ENCODE measurements at places on chromosomes 3 and 15.

- DNase-seq: no peak
Measured at GRCh38 chr15:98953968-98954367, 53.6 kb downstream of the PGPEP1L start.

- no peak for DNase-seq
Measured at GRCh38 chr15:99248000-99248715, 1.2 kb downstream of the TTC23 start.

DNA sequence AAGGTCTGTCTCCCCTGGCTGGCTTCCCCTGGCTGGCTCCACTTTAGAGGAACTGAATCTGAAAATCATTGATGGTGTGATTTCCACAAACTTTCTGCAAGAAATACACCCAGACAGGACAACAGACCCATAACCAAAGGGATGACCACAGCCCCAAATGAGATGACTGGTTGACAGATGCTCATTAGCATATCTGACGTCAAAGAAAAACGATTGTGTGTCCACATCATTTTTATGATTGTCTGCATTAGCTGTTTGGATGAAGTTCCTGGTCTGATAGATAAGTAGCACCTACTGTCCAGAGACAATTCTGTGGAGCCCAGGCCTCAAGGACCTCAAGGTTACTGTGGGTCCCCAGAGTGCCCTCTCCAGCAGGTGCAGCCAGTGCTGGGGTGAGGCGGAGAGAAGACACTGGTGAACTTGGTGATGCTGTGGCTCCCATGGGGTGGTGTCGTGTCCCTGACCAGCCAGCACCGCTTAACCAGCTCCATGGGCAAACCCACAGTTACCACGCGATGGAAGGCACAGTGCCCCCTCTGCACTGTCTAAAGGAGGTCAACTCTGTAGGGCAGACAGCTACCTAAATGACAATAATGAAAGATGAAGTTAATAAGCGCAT, 127.4 kb downstream of the NSMCE3 start:
- no peak for DNase-seq

DNA sequence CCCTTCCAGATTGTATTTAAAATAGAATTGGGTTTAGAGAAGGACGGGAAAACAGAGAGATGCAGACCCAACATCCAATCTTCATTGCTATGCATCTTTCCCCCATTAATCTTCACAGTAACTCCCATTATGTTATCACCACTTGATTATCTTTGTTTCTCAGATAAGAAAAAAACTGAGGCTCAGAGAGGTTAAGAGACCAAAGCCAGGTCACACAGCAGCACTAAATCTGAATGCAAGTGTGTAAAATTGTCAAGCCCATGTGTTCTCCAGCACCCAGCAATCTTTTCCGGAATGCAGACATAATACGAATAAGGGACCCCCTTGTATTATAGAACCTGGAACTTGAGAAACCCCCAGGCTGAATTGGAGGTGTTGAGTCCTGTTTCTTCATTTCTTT, 80.5 kb upstream of the TRIM42 start:
- DNase-seq: no peak

DNA sequence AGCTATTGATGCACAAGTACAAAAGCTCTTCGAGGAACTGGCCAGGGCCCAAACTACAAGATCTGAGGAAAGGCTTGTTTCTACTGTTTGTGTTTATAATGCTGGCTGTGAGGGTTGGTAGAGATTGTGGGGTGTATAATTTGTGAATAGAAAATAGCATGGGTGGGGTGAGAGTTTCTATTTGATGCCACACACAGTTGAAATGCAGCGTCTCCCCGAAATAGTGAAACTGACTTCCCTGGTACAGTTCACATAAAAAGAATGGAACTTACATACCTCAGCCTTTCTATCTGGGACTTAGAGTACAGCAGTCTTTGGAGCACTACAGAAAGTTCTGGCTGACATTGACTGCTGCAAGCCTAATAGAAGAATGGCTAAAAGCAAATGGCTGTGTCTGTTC, 91.3 kb downstream of the DTWD1 start:
- no peak for DNase-seq

DNA sequence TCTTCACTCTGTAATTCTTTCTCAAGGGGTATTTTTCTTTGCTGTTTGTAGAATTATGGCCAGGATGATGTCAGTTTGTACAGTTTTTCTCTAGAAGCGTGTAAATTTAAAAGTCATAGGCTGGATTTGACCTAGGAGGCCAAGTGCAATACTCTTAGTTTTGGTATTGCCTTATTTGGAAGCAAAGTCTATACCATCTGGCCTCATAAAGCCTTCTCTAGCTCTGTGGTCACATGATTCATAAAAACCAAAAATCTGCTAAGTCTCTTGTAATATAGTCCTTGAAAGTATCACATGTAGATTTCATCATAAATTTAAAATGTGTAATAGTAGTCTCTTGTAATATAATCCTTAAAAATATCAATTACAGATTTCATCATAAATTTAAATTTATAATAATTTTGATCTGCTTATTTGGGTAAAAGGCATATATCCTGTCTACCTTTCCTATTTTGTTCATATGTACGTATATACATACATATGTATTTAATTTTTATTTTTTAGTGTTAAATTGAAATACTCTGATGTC, 25.6 kb downstream of the TEX9 start:
- DNase-seq: no peak

DNA sequence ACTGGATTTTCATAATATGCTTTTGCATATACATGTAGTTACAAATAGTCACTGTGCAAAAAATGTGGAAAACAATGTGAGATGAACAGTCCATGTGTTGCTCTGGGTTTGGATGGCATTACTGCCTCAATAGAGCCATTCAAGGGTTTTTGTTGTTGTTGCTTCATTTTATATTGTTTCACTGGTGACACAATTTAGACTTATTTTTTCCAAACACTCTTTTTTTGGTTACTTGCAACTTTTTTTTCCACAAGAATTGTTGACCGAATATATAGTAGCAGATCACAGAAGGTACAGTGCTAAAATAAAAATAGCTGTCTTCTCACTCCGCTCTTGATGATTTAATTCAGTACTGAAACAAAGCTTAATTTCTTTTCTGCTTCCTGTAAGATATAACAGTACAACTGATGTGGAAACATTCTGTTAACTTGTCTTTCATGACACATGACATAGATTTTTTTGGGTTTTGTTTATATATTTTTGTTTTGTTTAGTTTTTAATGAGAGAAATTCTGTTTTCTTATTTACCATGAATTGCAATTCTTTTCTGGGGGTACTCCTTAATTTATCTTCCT, 618.6 kb downstream of the NAALADL2 start:
- DNase-seq: no peak

- peak; percentile 74 for DNase-seq
Measured at GRCh38 chr3:151227807-151228665, 25.0 kb upstream of the GPR171 start.

DNA sequence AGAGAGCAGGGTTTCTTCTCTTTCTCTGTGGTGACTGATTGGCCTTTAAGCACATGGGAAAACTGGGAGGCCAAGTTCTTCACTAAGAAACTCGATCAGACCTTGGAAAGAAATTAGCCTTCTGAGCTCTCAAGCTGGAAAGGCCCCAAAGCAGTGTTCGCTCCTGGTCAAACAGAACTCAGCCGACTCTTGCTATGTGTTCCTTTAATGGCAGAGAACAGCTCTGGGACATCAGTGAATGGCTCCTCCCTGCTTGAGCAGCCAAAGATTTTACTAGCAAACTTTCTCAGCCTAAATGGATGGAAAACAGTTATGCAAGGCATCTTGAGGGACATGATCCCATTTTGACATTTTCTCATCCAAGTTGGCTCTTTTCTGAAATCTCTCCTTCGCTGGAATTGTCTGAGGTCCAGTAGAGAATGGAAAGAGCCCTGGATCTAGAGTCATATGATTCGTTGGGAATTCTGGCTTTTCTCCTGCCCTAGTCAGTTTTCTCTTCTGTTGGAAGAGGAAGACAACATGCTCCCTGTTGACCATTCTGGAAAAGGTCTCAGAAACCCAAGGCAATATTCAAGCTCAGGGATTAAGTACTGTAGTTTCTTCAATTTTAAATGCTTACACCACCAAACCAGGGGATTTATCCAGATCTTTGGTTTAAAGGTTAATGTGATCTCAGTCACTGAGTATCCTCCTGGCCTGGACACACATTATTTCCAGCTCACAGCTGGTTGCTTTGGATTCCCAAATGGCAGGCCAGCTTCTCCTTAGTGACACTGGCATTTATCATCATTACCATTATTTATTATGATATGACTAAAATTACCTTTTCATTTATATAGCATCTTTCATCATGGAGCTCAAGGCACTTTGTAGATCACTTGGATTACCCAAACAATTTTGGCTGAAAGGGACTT, 319.6 kb downstream of the AGBL1 start:
- no peak for DNase-seq

GRCh38 chr15:90143166-90143655, 40.9 kb upstream of the IDH2 start:
- peak; percentile 49 for DNase-seq

DNA sequence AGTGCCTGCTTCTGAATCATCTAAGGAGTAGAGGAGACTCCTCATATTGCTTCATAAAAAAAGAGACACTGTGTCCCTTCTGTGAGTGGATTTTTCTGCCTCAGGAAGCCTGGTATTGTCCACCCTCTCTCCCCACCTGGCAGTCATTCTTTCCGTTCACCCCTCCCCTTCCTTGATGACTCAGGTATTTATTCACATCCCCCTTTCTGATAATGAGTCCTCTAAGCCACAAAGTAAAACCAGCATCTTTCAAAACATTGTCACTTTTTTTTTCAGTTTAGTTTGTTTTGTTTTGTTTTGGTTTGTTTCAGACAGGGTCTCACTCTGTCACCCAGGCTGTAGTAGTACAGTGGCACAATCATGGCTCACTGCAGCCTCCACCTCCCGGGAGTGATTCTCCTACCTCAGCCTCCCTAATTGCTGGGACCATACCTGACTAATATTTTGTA, 65.2 kb upstream of the UBE2E1 start:
- DNase-seq: peak; percentile 18

DNA sequence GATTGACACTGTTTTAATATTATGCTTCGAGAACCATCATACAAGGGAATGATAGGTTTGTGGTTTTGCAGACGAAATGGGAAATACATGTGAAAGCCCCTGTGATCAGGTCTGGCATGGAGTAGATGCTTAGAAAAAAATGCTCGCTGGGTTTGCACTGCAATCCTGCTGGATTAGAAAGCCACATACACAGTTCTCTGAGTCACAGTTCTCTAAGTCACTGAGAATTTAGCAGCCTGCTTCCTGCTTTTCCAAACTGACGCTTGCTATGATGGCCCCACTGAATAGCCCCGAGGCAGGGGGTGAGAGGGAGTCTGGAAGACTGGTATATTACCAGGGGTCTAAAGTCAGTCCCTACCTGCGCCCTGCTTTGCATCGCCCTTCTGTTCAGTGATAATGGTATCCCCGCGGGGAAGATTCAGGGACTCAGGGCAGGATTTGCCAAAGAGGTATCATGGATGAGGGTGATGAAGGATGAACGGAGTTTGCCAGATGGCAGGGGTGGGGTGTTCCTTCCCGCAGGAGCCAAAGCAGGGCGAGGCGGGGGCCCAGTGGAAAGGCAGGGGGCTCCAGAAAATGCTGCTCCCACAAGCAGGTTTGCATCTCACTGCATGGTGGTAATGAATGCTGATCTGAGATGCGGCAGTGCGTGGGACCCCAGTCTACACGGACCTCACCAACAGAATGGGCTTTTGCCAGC, 82.3 kb downstream of the IQSEC1 start:
- no peak for DNase-seq

DNA sequence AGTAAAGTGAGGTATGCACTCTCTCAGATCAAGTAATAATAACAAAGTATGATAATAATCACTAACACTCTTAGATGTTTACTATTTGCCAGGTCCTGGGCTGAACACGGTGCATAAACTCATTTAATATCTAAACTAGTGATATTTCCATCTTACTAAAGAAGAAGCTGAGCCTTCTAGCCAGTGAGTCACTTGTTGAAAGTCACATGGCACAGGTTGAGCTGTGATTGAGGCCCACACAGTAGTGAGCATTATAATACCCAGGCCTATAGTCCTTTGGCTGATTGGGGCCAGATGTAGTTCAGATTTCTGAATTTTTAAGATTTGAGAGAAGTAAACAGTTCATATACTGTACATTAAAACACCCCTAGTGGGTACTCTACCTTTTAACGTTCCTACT, 93.2 kb upstream of the CCDC80 start:
- no peak for DNase-seq

DNA sequence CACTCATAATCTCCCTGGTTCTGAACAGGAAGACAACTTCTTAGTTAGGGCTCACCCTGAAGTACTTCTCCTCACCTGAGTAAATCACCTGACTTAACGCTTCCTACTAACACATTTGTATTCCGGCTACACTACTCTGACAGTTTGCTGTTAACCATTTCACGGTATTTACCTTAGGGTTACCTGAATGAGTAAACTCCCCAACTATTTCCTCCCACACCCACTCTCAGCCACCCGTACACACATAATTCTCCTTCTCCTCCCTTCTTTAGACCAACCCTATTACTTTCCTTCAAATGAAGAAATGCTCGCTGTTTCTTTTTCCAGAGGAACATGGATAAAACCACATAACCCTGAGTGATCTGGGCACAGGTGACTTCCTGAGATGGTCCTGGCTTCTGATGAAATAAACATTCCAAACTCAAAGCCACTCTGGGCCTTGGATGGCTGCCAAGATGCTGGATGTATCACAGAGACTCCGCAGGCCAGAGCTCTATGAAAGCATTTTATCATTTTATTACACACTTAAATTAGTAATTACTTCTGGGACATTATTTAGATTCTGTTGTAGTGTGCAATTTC, 183.6 kb upstream of the ATP11B start:
- no peak for DNase-seq

GRCh38 chr3:193971261-193971751, 164.6 kb upstream of the HES1 start:
- no peak for DNase-seq

- no peak for DNase-seq
Measured at GRCh38 chr15:62392376-62392775, 227.3 kb upstream of the C2CD4B start.

DNA sequence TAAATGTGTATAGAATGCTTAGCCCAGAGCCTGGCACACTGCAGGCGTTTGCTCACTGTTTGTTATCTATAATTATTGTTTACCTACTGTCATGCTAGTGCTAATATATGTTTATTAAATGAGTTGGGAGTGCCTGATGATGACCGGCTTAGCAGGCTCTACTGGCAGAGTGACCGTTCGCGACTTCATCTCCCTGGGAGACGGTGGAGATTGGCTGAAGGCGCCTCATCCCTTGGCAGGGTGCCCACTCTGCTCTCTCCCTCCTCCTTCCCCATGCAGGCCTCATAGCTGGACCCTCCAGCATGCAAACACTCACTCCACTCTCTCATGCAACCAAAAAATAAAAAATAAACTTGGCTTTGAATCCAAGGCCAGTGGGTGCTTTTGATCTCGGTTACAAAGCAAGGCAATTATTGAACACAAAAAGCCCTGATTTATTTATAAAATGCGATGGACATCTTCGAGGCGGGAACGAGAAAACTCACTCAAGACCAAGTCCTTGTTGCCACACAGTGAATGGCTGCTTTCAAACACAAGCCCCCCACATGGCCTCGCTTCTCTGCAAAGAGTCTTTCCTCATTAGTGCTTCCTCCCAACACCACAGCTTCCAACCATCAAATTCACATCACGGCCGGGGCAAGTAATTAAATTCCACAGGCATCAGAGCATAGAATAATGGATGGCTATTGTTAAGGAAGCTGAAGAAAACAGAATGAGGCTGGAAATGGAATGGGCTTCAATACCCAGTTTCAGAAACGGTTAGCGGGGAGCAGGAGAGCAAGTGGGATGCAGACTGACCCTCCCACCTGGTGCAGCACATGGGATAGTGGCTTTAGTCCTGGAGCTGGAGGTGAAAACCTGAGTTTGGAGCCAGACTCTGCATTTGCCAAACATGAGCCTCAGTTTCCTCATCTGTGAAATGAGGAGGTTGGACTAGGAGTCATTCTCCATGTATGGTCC, 135.7 kb upstream of the RAD18 start:
- DNase-seq: no peak

- no peak for DNase-seq
Measured at GRCh38 chr3:171401432-171401831, 58.8 kb downstream of the TNIK start.
